ENCODE measurements at places on chromosomes 4 and X.

DNA sequence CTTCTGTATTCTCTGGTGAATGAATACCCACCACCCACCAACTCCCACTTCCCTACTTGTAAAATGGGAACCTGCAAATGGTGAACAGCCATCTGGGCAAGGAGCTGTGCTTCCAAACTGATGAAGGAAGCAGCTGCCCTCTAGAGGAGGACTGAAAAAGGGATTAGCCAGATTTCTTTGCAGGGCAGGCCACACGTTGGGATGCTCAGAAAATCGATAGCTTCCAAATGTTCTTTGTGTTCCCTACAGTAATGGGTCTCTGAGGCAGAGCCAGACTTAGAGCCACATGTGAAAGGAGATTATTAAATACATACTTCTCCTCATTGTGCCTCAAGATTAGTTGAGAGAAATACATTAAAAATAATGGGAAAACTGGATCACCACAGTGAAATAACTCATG lies 39.3 kb upstream of the LPAR4 start:
- peak; percentile 43 for DNase-seq

- DNase-seq = peak; percentile 92
These were observed 261.8 kb downstream of the MID1IP1 start for GRCh38 chrX:39063037-39063436.

GRCh38 chr4:109383823-109384222 lies 49.8 kb upstream of the SEC24B start:
- no peak for DNase-seq

DNA sequence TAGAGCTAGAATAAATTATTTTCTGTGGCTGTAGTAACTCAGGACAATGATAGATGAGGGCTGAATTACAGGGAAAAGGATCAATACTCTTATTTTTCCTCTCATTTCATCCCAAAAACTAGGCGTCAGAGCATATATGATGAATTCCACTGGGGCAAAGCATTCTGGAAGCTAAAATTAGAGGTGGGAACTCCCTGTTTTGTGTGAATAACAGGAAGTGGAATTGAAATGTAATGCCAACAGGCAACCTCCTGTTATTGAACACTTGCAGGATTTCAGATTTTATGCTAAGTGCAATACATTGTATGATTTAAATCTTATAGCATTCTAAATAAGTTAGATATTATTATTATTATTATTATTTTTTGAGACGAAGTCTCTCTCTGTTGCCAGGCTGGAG lies 20.9 kb downstream of the HSD17B11 start:
- DNase-seq = no peak

DNA sequence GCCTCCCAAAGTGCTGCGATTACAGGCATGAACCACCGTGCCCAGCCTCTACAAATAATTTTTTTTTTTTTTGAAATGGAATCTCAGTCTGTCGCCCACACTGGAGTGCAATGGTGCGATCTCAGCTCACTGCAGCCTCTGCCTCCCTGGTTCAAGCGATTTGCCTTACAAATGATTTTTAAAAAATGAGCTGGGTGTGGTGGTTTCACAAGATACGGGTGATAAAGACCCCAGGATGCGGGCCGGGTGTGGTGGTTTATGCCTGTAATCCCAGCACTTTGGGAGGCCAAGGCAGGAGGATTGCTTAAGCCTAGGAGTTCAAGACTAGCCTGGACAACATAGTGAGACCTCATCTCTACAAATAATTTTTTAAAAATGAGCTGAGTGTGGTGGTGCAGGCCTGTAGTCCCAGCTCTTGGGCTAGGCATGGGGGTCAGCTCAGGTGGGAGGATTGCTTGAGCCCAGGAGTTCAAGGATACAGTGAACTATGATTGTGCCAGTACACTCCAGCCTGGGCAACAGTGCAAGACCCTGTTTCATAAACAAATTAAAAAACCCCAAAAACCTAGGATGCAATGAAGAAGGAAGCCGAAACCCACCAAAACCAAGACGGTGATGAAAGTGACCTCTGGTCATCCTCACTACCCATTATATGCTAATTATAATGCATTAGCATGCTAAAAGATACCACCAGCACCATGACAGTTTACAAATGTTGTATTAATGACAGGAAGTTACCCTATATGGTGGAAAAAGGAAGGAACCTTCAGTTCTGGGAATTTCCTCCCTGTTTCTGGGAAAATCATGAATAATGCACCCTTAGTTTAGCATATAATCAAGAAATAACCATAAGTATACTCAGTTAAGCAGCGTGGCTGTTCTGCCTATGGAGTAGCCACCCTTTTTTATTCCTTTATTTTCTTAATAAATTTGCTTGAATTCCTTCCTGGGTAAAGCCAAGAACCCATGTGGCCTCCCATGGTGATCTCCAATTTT lies 27.7 kb downstream of the PDGFRA start:
- peak; percentile 24 for DNase-seq

GRCh38 chr4:56463711-56464110 lies 3.7 kb upstream of the SRP72 start:
- no peak for DNase-seq

DNA sequence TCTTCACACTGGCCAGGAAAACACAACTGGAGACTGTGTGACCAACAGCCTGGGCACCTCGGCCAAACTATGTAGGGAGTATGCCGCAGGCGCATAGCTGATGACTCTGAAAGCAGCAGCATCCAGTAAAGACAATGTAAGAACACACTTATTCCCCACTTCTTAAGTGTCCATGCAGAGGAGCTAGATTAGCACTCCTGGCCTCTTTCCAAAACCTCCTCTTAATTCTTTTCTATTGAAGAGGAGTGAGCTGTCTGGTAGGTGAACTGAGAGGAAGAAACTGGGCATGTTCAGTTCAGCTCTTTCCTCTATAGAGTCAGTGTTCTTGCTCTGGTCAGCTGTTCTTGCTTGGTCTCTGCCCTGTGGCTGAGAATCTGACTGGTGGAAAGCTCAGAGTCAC lies 21.1 kb downstream of the NMU start:
- no peak for DNase-seq
